Activated T-helper 1 cell treated with Interleukin-2 at 50 U/mL for 16 hours (primary cell): ENCODE measurements at places on chromosomes 6 and 20.

GRCh38 chr6:113625850-113626249, 231.3 kb upstream of the MARCKS start:
- DNase-seq: no peak

DNA sequence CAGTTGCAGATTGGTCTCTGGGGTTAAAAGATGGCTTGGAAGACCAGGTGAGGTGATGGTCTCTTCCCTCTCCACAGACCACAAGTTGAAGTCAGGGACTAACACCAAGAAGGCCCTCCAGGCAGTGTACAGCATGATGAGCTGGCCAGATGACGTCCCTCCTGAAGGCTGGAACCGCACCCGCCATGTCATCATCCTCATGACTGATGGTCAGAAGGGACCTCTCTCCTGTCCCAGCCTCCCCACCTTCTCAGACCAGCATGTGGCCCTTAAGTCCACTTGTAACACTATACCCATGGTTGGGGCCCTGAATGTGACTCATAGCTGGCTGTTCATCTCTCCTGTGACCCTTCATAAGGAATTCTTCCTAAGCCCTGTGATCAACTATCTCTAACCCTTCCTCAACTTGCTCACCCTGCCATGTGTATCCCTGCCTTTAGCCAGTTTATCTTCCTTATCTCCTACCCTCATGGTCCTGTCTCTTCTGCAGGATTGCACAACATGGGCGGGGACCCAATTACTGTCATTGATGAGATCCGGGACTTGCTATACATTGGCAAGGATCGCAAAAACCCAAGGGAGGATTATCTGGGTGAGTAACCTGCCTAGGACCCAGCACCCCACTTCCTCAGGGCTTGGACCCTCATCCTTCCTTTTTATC, 3.0 kb downstream of the CFB start:
- no peak for DNase-seq

GRCh38 chr20:31497838-31498540, 16.3 kb upstream of the HM13 start:
- DNase-seq: no peak

DNA sequence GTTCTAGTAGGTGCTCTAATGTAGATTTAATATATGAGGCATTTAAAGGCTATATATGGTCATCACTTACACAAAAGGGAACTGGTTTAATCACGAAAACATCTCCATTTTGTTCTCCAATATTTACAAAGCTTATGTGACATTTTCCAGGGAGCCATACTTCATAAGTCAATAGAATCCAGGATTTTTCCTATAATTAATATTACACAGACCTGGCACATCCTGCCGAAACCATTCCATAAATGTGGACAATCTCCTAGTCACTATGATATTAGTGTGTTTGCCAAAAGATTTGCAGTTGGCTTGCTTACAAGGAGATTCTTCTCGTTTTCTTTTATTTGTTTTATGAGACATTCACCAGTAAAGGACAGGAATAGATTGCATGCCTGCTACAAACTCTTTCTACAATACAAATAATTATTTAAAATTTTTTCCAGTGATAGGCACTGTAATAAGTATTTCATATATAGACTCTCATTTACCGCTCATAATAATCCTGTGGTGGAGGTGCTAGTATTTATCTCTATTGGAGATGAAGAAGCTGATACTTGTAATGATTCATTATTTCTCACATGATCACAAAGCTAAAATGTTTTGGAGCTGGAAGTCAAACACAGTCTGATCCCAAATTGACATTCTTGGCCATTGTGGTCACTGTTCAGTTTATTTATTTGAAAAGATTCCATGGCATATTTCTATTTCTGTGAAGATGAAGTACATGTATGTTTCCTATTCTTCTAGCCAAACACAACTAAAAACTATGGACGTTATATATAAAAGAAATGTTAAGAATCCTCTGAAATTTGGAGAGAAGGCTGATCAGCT, 597.0 kb downstream of the HTR1B start:
- no peak for DNase-seq

- no peak for DNase-seq
Observed at GRCh38 chr6:30719356-30719755, 796 bp upstream of the TUBB start.
